AG04449 (cell line): ENCODE measurements at places on chromosomes 3 and 15.

- no peak for DNase-seq
Observed at GRCh38 chr3:79983118-79983517, 215.3 kb upstream of the ROBO1 start.

- DNase-seq: no peak
Observed at GRCh38 chr3:80213086-80213485, 445.3 kb upstream of the ROBO1 start.

DNA sequence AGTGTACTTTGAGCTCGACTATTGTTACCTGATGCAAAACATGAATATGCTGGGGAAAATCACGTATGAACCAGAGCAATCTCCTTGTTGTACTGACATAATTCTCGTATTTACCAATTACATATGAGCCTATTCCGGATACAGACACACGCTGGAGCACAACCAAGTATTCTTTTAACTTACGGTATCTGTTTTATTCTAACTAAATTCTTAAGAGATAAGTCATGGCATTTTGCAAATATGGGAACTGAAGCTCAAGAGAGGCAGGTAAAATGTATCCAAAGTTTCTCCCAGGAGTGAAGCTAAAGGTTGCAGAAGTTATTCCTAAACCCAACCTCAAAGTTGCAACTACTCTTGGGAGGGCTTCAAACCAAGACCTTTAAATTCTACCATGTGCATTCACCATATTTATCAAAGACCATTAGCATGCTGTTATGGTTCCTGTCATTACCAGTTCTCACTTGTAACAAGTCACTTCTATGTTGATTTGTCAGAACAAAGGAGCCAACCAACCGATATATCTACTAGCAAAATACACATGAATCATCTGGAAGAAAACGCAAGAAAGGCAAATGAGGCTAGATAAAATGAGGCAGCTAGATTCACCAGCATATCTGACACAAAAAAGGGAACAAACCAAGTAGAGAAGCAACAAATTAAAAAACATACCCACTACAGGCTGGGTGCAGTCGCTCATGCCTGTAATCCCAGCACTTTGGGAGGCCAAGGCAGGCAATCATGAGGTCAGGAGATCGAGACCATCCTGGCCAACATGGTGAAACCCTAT is 17.8 kb downstream of the TBL1XR1 start:
- no peak for DNase-seq

GRCh38 chr3:178875836-178876235 is 195.8 kb downstream of the ZMAT3 start:
- DNase-seq: no peak

DNA sequence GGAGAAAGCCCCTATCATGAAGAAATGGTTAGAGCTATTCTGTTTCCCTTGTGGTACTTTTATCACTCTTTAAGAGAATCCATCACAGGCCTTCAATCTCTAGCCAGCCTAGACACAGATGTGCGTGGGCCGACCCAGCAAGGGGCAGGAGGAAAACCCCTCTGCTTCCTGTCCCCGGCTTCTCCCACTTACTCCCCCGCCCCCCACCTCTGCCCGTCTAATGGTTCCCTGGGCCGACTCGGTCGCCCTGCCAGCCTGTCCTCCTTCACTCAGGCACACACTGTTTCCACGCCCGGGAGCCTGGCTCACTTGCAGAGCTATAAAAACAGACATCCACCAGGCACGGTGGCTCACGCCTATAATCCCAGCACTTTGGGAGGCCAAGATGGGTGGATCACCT is 58.3 kb upstream of the TFRC start:
- DNase-seq: no peak

GRCh38 chr3:9158865-9159630 is 90.4 kb downstream of the SRGAP3 start:
- no peak for DNase-seq

DNA sequence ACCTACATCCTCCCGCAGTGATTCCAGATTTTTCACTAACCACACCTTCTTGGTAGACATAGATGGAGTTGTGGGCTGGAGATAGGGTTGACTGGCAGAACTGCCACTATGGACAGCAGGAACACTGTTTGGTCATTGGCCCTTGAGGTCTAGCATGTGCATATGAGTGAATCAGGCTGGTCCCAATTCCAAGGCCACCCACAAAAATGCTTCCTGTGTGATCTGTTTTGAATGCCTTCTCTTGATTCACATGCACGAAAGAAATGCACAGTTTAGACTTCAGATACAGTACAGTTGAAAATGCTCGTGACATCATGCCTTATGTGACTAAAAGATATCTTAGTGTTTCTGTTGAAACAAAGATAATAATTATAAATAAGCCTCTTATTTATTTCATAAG is 285.8 kb upstream of the SEMA6D start:
- peak; percentile 86 for DNase-seq

DNA sequence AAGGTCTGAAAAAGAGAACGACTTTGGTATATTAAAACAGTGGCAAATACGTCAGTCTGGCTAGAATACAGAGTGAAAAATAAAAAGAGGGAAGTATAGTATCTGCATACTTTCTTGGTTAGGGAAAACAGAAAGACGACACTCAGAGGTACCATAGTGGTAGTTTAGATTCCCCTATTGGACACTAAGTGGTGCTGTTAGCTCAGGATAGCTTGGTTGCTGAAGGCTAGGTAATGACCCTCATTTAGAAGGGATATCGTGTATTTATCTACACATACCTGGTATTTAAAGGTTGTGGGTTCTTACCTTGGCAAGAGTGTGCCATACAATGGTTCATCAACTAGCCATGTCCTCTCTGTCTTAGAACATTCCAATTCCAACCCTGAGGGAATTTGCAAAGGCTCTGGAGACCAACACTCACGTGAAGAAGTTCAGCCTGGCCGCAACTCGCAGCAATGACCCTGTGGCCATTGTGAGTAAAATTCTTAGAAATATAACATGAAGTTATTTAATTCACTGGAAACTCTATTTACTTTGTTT is 31.0 kb downstream of the TMOD2 start:
- no peak for DNase-seq

GRCh38 chr3:156818890-156819289 is 7.3 kb upstream of the LEKR1 start:
- DNase-seq: no peak

GRCh38 chr15:89119489-89120478 is 31.5 kb downstream of the ABHD2 start:
- no peak for DNase-seq

DNA sequence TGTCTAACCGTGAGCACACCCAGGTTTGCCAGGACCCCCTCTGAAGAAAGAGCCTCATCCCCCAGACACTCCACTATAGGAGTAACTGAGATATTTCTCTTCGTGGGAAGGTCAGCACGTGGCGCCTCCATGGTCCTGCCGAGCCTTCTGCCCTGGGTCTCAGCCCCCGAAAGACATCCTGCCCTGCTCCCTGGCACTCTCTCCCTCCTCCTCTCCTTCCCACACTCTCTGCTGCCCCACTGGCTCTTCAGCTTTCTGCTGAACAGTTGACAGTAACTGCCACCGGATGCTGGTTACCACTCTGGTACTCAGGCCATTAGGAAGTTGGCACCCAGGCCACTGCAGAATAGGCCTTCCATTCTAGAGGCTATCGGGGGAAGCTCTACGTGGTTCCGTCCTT is 185.2 kb downstream of the UACA start:
- DNase-seq: no peak

DNA sequence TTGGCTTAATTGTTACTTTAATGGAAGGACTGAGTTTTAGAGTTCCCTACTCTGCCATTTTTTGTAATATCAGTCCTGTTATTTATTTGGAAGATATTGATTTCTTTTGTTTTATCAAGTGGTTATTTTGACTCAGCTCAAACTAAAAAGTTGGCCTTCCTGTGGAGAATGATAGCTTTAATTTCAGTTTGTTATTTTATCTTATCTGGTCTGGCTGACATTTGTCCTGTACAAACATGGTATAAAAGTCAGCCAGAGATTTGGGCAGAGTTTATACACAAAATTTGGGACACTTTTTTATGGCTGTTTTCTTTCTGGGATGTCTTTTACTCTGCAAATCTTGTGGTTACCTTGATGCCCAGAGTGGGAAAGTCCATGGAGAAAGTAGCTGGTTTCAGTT is 41.4 kb upstream of the DNAJC19 start:
- DNase-seq: no peak
